GM12892 (cell line): ENCODE measurements at places on chromosomes 4 and X.

- DNase-seq = no peak
These were observed 13.5 kb upstream of the GRIA3 start for GRCh38 chrX:123170546-123170945.

GRCh38 chr4:150237110-150237872 lies 159.0 kb downstream of the DCLK2 start:
- DNase-seq = no peak

GRCh38 chrX:56812515-56813105 lies 83.6 kb downstream of the NBDY start:
- DNase-seq = no peak

GRCh38 chr4:155903453-155903852 lies at the start of gene TDO2:
TDO2 (plus strand) TSS chr4:155903696; CDS start chr4:155903759, 63 bp downstream.
- DNase-seq = no peak

DNA sequence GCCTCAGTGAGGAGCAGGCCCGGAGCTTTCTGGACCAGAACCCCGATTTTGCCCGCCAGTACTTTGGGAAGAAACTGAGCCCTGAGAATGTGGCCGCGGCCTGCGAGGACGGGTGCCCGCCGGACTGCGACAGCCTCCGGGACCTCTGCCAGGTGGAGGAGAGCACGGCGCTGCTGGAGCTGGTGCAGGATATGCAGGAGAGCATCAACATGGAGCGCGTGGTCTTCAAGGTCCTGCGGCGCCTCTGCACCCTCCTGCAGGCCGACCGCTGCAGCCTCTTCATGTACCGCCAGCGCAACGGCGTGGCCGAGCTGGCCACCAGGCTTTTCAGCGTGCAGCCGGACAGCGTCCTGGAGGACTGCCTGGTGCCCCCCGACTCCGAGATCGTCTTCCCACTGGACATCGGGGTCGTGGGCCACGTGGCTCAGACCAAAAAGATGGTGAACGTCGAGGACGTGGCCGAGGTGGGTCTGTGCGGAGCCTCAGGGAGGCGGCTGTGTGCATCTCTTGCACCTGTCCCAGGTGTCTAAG lies 323 bp downstream of the PDE6B start:
- no peak for DNase-seq

GRCh38 chrX:81291996-81292395 lies 90.1 kb downstream of the SH3BGRL start:
- DNase-seq = no peak

DNA sequence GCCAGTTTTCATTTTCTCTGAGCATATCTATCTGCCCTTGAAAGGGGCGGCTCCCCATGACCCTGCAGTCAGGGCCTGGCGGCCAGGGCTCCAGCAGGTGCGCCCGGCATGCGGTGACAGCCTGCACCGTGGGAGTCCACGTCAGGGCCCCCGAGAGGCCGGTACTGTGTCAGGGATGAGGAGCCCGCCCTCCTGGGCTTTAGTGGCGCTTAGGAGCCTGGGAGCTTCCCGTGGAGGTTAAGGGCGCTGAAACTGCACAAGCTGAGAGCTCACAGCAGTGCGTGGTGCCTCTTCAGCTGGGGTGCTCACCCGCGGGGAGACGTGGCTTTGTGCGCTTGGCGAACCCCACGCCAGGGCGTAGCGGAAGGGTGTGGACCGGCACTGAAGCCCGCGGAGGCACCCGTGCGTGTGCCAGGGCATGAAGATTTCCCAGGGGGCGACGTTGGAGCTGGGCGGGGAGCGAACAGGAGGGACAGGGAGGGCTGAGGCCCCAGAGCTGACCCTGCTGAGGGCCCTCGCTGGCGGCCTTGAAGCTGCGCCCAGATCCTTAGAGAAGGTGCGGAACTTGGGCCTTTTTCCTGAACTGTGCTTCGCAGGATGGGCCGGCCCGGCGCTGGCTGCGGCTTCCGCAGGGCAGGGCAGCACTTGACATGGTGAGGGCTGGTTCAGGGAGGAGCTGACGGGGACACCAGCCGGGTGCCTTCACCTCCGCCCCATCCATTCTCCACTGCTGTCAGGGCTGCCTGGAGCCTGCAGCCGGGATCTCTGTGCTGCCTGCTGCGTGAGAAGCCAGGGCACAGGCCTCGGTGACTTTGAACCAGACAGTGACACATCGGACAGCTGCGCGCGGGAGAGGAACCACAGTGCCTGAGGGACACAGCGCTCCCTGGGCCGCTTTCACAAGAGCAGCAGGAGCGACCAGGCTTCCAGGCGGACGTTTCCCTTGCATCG lies 32.9 kb downstream of the HTT-AS start:
- DNase-seq = peak; percentile 47

- no peak for DNase-seq
These were observed 22.4 kb downstream of the RAB40AL start for GRCh38 chrX:102959471-102959870.

- DNase-seq = no peak
These were observed 205.0 kb upstream of the HAND2 start for GRCh38 chr4:173735049-173735448.

DNA sequence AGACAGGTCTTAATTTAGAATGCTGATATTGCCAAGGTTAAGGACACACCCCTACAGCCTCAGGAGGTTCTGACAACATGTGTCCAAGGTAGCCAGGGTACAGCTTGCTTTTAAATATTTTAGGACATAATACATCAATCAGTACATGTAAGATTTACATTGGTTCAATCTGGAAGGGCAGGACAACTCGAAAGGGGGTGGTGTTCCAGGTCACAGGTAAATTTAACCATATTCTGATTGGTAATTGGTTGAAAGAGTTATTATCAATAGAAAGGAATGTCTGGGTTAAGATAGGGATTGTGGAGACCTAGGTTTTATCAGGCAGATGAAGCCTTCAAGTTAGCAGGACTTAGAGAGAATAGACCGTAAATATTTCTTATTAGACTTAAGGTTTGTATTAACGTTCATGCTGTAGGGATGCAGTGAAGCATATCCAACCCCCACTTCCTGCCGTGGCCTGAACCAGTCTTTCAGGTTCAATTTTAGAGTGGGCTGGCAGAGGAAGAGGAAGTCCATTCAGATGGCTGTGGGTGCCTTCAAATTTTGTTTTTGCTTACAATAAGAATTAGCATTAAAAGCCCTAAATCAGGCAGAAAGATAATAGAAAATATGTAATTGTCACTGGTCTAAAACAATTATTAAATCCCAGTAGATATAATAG lies 136.5 kb upstream of the GALNTL6 start:
- no peak for DNase-seq

DNA sequence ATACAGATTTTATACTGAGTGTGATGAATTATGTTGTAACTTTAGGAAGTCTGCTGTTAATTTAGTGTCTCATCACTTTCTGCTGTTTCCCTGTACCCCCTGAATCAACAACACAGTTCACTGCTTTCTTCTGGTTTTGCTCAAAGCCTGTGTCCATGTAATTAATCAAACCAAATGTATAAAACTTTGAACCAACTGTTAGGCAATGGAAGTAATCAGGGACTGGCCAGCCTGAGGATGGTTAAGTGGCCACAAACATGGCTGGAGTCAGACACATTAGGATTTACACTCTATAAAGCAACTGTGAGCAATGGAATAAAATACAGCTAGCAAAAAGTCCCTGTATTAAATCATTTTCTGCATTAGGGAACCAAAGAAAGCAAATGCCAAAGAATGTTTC lies 42.6 kb downstream of the CXCL1 start:
- DNase-seq = no peak

DNA sequence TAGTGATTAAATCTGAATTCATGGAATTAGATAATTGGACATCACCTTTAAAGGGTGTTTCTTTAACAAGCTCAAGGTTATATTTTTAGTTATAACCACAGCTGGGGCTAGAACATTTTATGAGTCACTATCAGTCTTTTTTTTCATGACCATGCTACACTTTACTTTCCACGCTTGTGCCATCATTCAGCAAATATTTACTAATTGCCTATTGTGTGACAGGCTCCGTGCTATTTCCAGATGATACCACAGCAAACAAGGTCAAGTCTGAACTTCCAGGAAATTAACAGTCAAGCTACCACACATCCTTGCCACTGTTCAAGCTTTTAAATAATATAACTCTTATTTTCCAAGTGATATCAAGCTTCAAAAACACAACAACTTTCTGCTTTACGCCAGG lies 16.5 kb downstream of the SPANXN3 start:
- DNase-seq = no peak

- DNase-seq = no peak
These were observed 9.1 kb upstream of the ATRX start for GRCh38 chrX:77795124-77795523.

GRCh38 chr4:162891788-162892707 lies 274.6 kb downstream of the NAF1 start:
- DNase-seq = peak; percentile 13

DNA sequence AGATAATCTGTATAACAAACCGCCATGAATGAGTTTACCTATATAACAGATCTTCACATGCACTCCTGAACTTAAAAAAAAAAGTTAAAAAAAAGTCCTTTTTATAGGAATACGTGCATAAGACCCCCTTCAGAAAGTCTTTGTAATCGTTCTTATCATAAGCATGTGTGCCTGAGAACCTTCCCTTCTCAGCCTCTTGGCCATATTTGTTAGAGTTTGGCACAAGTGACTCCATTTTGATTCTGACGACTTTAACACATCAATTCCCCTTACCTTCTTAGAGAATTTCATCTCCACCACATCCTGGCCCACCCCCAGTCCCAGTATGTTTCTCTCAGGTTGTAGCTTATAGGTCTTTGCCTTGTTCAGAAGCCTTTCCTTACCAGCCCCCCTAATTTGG lies 16.0 kb upstream of the ANXA5 start:
- DNase-seq = no peak

DNA sequence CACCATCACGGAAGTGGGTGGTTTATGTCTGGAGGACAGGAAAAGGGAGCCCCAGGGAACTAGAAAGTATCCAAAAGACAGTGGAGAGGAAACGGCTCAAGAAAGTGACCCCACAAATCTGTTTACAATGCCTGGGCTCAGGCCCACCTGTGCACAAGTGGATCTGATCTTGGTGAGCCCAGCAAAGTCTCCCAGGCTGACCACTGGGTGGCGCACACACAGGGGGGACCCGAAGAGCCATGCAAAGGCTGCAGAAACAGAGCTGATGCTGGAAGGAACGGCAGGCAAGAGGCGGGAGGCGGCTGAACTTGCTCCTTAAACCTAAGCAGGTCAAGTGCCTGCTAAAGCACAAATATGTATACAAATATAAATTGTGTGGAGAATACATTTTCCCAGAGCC lies 9.6 kb downstream of the HAUS7 start:
- no peak for DNase-seq

- no peak for DNase-seq
These were observed 20.8 kb downstream of the NAT8L start for GRCh38 chr4:2079926-2080325.

- DNase-seq = no peak
These were observed 62.3 kb upstream of the LSM6 start for GRCh38 chr4:146113171-146113570.
